ENCODE measurements at places on chromosomes 16 and 17.

DNA sequence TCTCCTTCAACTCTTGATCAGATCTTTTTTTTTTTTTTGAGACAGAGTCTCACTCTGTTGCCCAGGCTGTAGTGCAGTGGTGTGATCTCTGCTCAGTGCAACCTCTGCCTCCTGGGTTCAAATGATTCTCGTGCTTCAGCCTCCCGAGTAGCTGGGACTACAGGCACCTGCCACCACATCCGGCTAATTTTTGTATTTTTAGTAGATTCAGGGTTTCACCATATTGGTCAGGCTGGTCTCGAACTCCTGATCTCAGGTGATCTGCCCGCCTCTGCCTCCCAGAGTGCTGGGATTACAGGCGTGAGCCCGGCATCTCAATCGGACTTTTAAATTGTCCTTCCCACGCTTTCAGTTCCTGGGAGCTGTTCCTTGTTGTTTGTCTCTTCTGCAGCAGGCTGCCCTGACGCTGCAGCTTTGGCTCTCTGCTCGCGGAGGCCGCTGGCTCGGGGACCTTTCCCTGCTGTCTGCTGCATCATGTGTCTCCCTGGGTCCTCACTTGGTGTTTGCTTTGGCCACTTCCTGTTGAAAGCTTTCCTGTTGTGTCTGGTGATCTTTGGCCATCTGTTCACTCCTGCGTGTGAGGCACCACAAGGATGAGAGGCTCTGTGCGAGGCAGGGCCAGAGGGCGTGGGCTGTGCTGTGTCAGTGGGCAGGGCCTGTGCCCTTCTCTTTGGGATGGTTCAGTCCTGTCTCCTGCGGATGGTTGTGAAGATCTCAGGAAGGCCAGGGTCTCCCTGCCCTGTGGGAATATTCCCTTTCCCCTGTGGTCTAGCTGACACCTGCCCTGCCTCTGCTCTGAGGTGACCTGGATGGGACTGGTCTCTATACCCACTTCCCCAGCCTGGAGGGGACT, 18.4 kb upstream of the CAPN15 start:
- no peak for DNase-seq

GRCh38 chr17:5203178-5203907, 11.7 kb upstream of the ZNF594 start:
- DNase-seq = no peak

DNA sequence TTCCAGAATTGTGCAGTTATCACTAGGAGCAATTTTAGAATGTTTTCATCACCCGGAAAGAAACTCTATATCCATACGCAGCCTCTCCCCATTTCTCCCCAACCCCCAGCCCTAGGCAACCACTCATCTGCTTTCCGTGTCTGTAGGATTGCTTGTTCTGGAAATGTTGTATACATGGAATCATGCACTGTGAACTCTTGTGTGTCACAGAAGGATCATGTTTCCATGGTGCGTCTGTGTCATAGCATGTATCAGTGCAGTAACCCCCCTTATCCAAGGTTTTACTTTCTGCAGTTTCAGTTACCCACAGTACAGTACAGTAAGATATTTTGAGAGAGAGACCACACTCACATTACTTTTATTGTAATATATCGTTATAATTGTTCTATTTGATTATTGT, 299.4 kb downstream of the CPPED1 start:
- DNase-seq = no peak

DNA sequence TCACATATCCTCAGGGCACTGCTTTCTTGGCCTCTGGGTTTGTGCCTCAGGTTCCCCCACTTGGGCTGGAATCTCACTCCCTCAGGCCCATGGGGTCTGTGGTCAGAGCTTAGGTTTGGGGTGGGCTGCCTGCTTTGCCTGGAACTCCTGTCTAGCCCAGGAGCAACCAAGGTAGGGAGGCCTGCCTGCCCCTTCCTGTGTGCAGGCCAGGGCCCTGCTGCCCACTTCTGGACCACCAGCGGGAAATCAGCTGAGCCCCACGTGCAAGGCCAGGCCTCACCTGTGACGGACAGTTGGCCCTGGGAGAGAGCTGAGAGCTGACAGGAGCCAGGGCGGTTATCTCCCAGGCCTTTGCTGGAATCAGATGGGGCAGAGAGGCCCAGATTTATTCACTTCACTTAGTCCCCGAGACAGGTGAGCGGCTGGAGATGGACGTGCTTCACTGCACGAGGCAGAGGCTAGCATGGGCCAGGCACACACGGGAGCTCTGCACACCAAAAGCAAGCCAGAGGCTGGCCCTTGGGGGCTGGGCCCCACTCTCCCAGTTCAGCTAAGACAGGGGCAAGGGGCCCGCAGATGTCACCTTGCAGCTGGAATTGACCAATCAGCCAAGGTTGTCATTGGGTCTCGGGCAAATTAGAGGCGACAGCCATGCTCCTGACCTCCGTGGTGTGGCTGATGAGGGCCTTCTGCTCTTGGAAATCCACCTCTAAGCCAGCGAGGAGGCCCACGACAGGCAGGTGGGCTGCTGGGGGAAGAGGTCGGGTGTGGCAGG, 49.9 kb upstream of the DOC2B start:
- no peak for DNase-seq

DNA sequence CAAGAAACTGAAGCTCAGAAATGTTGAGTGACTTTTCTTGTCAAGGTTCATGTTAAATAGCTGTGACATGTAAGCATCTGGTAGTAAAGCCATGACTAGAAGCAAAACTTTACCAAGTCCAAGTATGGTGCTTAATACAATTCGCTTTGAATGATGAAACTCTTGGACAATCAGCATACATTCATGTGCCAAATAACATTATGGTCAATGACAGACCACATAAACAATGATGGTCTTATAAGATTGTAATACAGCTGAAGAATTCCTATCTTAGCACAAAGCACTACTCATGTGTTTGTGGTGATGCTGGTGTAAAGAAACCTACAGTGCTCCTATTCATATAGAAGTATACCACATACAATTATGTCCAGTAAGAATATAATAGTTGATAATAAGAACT, 97.1 kb upstream of the RPRML start:
- DNase-seq = no peak

DNA sequence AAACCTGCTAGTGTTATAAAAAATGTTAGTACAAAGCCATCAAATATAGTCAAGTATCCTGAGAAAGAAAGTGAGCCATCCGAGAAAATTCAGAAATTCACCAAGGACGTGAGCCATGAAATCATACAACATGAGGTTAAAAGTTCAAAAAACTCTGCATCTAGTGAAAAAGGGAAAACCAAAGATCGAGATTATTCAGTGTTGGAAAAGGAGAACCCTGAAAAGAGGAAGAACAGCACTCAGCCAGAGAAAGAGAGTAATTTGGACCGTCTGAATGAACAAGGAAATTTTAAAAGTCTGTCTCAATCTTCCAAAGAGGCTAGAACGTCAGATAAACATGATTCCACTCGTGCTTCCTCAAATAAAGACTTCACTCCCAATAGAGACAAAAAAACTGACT, 31.7 kb downstream of the RBBP6 start:
- no peak for DNase-seq

DNA sequence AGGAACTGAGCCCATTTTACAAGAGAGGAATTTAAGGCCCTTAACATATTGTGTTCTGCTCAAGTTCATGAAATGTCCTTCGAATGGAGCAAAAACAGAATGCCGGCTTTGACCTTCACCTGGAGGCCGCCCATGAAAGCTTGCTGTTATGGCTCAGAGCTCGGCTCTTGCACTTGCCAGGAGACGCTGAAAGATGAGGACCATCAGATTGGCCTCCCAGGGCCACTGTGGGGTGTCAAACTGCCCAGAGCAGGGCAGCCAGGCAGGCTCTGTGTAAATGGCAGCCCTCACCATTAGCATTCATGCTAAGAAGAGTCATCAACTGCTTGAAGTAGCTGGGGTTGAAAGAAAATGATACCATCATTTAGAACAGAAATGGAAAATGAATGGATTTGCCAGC, 39.3 kb downstream of the IL21R start:
- DNase-seq = no peak

DNA sequence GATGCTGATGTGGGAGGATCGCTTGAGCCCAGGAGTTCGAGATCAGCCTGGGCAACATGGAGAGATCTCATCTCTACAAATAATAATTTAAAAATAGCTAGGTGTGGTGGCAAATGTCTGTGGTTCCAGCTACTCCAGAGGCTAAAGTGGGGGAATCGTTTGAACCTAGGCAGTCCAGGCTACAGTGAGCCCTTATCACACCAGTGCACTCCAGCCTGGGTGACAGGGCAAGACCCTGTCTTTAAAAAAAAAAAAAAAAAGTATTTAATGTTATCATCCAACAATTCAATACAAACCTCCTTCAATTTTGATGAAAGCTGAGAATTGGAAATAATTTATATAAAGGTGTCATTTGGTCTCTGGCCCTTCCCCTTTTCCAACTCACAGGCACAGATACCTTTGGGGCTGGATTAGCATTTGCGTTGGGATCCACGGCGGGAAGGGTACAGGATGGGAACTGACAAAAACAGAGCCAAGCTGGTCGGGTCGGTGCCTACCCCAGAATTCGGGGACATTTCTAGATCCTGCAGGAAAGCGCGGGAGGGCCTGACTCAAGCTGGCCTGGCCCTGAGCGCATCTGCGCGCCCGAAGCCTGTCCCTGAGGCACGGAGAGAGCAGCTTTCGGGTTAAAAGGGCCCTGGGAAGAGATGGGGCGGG, 860 bp upstream of the DCAF7 start:
- no peak for DNase-seq

GRCh38 chr16:86942151-86943051, 364.1 kb downstream of the FOXL1 start:
- no peak for DNase-seq

DNA sequence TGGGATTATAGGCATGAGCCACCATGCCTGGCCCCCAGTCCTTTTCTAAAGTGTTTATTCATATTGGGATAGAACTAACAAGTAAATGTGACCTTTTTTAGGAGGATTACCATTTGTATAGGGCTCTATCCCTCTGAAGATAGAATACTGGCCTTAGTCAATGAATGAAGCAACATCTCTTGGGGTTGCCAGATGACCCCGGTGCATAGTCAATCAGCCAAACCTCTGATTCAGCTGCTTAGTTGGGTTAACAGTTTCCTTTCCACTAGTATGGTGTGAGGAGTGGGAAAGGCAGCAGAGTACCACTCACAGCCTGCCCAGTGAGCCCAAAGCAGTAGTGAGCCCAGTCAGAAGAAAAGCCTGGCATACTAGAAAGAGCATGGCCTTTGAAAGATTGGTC, 94.6 kb upstream of the TBX2 start:
- DNase-seq = no peak

GRCh38 chr17:82241183-82241925, 12.5 kb downstream of the SLC16A3 start:
- DNase-seq = peak; percentile 54
